ENCODE measurements at places on chromosomes 11 and 22. TPM values are rescaled to one million over a fixed set of nuclear protein-coding genes. Genes with fewer than 3 reads are reported as not detected.

GRCh38 chr11:29328961-29329441 is 687.8 kb downstream of the KCNA4 start:
- DNase-seq: peak; percentile 91

- DNase-seq: peak; percentile 72
Measured at GRCh38 chr11:59097113-59097708, 9.8 kb upstream of the FAM111B start.

DNA sequence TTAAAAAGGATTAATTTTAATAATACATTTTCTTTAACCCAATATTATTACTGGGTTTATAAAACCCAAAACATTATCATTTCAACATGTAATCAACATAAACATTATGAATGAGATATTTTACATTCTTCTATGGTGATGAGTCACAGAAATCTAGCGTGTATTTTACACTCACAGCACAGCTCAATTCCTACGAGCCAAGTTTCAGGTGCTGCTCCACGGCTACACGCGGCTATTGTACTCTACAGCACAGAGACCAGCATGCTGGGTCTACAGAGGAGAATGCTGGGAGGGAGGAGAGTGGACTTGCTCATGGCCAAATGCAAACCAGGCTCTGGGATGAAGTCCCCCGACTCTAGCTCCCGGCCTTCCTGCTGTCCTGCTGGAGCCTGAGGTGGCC is 72.0 kb upstream of the LMO1 start:
- DNase-seq: no peak

GRCh38 chr11:8533332-8533731 is 60.7 kb downstream of the STK33 start:
- no peak for DNase-seq

GRCh38 chr11:47869544-47870393 is 21.6 kb upstream of the NUP160 start:
- peak; percentile 51 for DNase-seq

GRCh38 chr11:14249121-14249963 is 109.6 kb downstream of the RRAS2 start:
- peak; percentile 71 for DNase-seq

DNA sequence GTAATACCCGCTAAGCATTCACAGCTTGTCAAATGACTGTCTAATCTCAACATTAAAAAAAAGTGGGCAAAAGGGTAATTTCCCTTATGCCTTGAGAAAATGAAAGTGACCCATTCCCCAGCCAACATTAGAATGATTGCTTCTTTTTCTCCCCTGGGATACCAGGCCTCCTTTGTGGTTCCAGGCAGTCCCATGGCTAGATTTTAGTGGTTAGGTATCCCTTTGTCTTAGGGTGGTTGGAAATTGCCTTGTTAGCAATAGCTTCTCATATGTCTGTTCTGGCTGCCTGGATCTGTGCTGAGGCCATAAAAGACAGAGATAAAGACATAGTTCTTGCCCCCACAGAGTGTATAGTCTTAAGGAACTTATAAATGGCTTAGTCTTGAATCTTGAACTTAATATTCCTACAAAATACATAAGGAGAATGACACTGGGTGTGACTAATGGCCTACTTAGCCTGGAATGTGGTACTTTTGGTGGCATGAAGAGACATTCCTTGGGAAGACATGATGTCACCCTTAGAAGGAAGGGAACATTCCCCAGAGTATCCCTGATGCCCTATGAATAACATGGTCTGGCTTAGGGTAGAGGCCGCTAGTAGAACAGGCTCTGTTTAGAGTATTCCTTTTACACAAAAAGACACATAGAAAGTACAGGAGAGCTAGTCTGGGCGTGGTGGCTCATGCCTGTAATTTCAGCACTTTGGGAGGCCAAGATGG is 90.3 kb downstream of the ZBTB16 start:
- DNase-seq: no peak

DNA sequence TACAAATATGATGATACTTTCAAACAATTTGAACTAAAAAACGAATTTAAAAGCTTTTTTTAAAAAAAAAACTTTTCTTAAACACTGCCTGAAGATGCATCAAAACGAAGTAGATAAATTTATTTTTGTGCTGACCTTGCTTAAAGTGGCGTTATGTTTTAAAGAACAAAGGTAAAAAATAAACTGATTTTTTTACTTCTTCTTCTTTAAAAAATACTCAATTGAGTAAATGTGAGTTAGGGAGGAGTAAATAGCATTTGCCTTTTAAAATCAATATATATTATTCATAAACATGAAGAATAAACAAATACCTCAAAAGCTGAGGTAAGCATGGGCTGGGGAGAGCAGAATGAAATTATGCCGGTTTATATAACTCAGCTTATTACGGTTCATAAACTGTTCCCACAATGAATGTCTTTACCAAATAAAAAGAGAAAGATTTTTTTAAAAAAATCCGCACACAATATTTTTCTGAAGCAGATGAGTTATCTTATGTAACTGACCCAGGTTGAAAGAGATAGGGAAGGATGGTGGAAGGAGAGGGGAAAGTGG is 9.0 kb downstream of the PAX6 start:
- no peak for DNase-seq

DNA sequence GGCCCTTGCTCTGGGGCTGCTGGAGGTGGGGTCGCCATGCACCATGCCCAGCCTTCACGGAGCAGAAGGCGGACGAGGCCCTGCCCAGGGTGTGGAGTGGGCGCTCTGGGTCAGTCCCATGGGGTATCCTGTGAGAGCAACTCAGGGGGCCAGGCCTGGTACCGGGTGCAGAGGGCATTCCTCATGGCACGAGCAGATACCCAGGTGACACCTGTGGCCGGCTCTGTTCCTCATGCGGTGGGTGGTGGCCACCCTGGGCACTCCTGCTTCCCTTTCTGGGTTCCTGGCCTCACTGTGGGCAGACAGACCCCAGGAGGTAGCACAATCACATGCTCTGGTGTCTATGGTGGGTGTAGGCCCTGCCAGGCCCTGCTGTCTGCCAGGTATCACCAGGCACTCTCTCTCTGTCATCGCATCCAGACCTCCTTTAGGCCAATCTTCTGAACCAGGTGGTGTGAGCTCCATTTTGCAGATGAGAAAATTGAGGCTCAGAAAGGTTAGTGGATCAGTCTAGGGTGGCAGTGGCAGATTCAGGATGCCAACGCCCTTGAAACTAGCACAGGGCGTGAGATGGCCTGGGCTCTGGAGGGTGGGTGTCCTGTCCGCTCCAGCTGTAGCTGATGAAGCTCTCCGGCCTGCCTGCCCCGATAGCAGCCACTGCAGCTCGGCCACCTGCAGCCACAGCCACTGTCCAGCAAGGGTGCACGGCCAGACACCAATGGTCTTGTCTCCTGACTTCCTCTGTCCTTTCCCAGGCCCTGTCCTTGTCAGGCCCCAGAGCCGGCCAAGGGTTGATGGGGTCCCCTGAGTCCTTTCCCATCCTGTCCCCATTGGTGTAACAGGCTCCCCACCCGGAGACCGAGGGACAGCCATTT is 15.1 kb downstream of the DGKZ start:
- no peak for DNase-seq

GRCh38 chr22:23166042-23166831 is 14.1 kb upstream of the BCR start:
- DNase-seq: no peak

- DNase-seq: no peak
Measured at GRCh38 chr22:29848111-29848510, 10.0 kb upstream of the ASCC2 start.

DNA sequence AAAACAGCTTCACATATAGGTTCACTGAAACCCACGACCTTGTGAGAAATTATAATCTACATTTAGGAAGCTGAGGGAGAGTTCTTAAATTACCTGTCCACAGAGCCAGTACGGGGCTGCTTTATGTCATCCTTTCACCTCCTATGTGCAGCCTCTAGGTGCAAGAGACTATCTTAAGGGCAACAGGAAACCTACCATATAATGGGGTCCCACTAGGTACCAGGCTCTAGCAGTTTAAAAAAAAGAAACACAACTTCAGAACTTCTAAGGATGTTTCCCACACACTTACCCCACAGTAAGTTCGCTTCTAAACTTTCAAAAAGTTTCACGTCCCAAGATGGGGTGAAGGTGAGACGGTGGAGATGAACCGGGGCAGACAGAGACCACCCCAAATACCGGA is 573 bp downstream of the STK33 start:
- DNase-seq: no peak

DNA sequence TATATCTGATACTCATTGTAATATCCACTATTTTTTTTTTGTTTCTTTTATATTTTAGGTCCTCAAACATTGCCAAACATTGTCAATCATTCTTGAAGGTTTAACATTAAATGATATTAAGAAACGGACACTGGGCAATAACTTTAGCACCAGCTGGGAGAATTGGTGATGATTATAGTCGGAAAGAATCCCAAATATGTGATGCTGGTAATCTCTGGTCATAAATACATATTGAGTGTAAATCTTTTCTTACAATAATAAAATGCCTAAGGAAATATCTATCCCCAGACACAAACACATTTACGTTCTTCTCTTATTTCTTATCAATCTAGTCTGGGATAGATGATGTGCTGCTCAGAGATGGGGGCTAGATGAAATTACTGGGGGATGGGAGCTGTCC is 25.2 kb downstream of the OR51E2 start:
- DNase-seq: no peak

- DNase-seq: no peak
Measured at GRCh38 chr11:60125956-60126585, 37.6 kb downstream of the MS4A2 start.

DNA sequence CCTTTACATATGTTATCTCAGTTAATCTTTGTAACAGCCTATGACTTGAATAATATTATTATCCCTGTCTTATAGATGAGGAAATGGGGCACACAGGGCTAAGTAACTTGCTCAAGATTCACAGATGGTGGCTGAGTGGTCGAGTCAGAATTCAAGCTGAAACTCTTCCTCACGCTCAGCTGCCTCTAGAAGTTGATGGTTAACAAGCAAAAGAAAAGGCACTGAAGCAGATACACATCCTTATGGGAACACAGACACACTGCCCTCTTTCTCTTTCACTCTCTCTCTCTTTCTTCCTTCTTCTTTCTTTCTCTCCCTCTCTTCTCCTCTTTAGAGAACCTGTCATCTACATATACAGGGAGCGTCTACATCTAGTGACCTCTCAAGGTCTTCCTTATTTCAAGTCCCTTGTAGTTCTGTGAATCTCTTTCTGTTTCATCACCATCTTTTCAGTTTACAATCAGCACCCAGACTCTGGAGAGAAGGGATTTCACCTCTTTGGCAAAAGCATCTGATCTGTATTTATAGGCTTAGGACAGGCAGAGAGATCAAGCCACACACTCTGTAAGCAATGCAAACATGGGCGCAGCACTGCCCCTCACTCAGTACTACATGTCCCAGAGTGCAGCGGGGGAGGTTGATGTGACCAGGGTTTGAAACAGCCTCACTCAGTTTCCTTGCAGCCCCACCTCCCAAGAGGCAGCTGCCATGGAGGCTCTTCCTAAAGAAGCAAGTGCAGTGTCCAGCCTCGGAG is 75.7 kb downstream of the GRAMD1B start:
- no peak for DNase-seq

DNA sequence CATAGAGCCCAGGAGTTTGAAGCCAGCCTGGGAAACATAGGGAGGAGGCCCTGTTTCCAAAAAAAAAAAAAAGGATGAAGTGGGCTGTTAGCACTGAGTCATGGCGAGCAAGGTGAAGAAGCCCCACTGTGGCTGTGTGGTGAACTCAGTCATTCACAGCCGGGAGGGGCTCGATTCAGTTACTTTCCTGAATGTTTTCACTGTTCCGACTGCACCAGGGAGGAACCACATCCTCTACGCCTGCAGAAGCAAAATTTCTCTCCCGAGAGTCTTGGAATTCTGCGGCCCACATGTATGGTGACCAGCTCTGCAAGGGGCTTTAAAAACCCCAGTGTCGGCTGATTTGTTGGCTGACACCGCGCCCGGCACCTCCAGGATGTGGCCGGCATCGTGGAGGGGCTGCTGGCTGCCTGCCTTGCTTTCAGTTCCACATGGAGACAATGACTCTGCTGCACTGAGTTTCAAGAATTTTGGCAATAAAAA is 27.8 kb upstream of the GRAMD4 start:
- DNase-seq: peak; percentile 59

DNA sequence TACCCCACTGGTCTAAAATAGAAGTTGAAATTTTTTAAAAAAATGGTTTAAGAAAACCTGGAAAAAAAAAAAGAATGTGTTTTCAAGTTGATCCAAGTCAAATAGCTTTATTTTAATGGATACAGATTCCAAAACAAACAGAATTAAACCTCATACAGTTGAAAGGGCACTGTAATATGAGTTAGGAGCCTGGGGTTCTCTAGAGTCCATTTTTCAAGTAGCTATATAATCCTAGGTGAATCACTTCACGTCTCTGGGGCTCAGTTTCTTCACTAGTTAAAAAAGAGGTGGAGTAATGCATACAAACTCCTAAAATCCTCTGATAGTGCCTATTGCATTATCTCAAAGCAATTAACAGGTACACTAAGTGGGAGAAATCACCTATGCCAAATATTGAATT is 132.9 kb downstream of the BBOX1 start:
- no peak for DNase-seq

Gene ART1
- total RNA-seq: not detected

Gene RTN4RL2
- total RNA-seq: 0.90 TPM

Gene CLDN5
- total RNA-seq: 0.27 TPM

Gene KCNJ11
- total RNA-seq: not detected

Gene SPTBN2
- total RNA-seq: 0.27 TPM

Gene YAP1
- total RNA-seq: 158 TPM
